ENCODE measurements at places on chromosomes 6 and 20.
A peak's percentile ranks its signal among the peaks of the same experiment; 100 is the strongest.

DNA sequence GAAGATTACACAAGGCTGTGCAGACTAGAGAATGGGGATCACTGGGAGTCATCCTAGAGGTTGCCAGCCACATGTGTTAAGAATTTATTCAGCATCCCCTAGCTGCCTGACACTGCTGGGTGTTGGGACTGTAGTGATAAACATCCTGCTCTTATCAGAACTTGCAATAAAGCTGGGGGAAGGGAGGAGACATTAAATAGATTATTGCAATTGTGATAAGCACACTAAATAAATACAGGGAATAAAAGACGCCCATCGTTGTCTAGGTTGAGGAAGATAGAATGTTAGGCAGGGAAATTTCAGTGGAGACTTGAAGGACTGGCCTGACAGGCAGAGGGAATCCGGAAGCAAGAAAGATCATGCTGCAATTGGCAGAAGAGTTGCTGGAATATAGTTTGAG lies 33.2 kb upstream of the TRAM2 start:
- no peak for DNase-seq

DNA sequence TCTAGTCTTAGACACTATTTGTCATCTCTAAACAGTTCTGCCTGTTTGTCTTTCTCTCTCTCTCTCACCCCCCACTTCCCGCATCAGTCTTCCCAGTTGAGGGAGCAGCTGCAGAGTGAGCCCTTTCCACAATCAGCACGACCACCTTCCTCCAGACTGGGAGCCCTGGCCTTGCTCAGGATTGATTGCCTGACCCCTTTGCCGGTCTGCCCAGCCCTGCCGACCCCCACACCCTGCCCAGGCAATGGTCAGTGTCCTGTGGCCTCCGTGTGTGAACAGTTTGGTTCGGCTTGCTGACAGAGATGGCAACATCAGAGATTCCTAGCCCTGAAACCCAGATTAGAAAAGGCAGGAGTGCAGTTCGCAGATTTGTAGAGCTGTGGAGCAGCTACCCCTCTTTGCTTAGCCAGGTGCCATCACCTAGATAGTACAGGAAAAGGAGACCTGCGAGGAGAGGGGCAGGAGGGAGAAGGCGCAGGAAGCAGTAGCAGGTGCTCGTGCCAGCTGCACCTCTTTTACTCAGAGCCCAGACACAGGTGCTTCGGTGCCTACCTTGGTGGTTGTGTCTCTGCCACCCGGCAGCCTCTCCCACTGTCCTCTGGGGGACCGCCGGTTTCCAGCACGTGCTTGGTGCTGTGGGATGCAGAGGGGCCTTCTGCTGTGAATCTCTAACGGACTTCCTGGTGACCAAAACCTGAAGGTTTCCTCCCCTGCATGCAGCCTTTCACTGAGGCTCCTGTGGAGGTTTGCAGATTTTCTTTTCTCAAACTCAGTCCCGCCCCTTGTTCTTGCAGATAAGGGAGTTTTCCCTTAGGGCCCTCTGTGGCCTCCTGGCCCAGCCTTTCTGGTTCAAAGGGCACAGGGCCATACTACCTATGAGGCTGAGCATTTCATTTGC lies 92.4 kb downstream of the SCML4 start:
- peak; percentile 78 for DNase-seq

DNA sequence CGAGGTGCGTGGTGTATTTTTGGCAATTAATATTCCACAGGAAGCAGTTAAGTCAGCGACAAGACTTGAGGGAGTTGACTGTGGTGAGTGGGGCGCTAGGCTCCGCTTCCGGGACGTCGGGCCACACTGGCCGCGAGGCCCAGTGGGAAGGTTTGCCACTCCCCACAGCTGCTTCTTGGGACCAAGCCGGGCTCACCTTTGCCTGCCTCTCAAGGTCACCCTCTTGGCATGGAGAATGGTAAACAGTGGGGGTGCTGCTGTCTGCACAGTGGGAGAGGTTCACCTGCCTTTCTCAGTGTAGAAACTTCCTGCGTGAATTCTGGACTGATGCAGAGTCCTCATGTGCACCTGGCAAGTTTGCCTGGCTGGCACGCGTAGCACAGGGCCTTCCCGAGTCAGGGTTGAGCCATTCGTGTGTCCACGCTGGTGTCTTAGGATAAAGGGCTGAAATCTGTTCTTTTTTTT lies 6.4 kb downstream of the OSBPL2 start:
- no peak for DNase-seq

DNA sequence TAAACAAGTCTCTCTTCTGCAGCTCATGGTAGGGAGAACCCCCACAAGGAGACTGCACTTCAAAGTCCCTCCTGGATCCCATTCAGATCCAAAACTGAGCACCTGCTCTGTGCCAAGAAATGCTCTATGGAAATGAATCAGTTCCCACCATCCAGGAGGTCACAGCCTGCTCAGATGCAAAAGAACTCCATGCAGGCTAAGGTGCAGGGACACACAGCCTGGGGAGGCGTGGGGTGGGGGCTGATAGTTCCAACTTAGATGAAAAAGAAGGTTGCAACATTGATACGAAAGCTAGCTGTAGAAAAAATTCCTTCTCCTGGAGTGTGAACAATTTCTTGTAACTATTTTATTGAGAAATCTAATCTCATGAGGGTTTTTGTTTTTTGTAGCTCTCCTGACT lies 111.0 kb upstream of the TMEM170B start:
- DNase-seq, result no peak

DNA sequence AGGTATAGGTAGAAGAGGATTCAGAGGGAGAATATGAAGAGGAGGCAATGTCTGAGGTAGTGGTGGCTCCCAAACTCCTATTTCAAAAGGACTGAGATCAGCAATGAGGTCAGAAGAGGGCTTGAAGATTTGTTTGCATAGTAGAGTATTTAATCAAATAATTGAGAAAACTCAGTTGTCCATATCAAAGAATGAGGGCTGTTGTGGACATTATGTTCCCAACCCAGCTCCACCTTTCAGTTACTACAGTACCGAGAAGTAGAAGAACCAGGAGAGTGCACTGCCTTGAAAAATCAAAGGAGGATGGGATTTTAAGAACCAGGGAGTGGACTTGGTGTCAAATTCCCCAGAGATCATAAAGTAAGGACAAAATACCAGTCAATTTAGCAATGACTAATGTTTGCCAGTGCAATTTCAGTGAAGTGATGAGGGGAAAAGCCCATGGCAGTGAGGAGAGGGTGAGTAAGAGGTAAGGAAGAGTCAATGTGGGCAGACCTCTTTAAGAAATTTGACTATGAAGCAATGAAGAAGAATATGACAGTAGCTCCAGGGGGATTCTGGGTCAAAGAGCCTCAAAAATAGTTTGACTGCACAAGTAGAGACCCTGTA lies 382.4 kb downstream of the PKHD1 start:
- no peak for DNase-seq

GRCh38 chr20:58740356-58741308 lies 48.0 kb downstream of the NPEPL1 start:
- peak; percentile 38 for DNase-seq

GRCh38 chr20:58099956-58100730 lies 128.3 kb downstream of the ANKRD60 start:
- peak; percentile 38 for DNase-seq

GRCh38 chr6:13319891-13320564 lies 8.3 kb downstream of the TBC1D7 start:
- DNase-seq, result no peak

DNA sequence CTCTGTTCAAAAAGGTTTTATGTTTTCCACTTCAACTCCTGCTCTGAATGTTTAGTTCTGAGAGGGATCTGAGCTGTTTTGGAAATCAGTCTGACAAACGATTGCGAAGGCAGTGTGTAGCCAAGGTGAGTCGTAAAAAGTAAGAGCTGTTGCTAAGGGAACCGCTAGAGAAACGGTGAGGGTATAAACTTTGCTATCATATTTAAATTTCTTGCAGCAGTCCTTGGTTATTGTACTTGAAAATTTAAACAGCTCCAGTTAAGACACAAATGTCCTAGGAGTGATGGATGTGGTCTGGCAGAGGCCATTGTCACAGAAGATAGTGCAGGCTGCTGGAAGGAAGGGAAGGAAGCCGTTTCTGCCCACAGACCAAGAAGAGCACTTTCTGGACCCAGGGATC lies 64.9 kb upstream of the CITED2 start:
- DNase-seq, result no peak

DNA sequence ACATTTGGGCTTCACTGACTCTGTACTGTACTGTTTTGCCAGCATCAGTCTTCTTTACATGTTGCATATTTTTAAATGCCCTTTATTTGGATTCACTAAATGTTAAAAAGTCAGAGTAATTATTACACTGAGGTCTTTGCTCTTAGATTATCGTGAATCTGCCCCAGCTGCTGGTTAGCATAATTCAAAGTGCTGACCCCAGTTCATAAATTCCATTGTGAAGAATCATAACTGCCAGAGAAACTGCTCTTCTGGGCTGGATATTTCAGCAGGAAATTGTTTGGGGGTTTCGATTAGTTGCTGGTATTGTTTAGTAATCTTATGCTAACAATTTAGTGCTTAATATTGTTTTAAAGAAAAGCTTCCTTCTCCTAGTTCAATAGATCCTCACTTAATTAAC lies 682.1 kb upstream of the MAP3K7 start:
- DNase-seq, result no peak

DNA sequence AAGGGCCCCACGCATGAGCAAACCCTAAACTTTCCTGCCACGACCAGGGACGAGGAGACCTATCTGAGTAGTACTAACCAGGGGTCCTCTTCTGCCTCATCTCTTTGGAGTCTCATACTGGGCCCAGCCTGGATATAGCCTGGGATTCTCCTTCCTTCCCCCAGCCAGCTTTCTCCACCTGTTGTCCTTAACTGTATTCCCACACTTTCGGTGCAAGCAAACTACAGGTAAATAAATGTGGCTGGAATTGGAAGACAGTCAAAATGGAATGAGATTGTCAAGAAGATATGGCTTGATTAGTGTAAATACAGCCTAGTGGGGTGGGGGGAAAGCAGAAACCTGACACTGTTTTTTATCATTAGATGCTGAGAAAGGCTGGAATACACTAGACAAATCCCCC lies 23.5 kb upstream of the LY86 start:
- no peak for DNase-seq

- DNase-seq, result no peak
These were observed 1.8 kb downstream of the PCSK2 start for GRCh38 chr20:17228624-17229061.

- DNase-seq, result no peak
These were observed 71.4 kb upstream of the SHLD1 start for GRCh38 chr20:5678777-5679176.

- no peak for DNase-seq
These were observed 402.2 kb downstream of the GJA1 start for GRCh38 chr6:121837545-121838229.

DNA sequence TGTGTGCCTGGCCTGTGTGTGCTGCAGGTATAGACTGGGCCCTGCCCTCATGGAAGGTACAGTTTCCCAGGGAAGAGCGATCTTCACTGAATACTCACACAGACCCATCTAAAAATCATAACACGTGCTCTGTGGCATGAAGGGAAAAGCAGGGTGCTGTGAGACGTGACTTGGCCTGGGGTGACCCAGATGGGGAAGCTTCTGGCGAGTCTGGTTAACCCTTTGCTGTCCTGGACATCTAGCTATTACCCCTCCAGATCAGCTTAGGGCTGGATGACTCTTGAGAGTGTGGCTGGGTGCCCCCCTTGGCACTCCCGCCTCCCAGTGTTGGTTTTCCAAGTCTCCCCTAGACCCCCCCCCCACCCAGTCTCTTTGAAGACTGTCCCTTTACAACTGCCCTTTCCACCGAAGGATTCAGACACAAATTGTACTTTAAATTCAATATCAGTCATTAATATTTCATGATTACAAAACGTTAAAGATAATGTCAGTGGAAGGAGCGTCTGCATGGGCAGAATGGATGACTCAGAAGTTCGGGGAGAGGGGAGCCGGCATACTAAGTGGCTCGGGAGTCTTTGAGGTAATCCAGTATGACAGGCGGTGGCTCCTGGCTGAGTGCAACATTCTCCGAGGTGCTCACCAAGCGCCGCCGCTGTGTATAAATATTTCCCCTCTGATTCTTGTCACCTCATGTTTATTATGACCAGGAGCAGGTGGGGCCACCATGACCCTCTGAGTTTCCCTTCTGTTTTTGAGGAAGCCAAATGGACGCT lies 77.3 kb downstream of the CD40 start:
- DNase-seq, result no peak

GRCh38 chr6:31928672-31928939 lies 1.1 kb downstream of the C2 start:
- DNase-seq, result no peak

DNA sequence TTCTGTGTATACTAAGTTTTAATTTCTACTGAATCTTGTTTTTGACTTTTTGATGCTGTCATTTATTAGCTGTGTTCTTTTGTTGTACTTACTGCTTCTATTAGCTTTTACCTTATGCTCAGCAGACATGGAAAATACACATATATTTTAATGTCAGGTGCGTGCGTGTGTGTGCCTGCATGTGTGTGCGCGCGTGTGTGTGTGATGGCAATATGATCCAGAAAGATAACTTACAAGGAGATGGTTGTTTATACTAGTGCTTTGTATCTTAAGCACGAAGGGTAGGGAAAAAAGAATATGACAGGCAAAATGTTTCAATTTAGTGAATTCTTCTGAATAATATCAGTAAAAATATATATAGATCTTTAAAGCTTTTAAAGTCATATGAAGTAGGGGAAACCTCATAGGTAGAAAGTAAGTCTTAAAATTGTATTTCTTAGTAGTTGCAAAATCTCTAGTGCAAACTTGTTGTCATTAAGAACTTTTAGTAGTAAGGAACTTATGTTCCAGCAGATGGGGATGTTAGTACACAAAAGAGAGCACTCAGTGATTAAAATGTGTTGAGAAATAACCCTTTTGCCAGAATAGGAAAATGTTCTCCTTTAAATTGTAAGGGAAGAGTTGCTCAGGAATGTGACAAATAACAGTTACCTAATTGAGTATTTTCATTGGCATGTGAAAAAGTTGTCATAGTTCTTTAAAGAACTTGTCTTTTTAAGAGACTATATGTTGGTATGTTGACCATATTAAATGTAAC lies 13.2 kb downstream of the QKI start:
- DNase-seq, result no peak

- DNase-seq, result no peak
These were observed 104.1 kb upstream of the BMP5 start for GRCh38 chr6:55979526-55979925.

- DNase-seq, result peak; percentile 26
These were observed 57.8 kb downstream of the PHACTR3 start for GRCh38 chr20:59662161-59662560.

DNA sequence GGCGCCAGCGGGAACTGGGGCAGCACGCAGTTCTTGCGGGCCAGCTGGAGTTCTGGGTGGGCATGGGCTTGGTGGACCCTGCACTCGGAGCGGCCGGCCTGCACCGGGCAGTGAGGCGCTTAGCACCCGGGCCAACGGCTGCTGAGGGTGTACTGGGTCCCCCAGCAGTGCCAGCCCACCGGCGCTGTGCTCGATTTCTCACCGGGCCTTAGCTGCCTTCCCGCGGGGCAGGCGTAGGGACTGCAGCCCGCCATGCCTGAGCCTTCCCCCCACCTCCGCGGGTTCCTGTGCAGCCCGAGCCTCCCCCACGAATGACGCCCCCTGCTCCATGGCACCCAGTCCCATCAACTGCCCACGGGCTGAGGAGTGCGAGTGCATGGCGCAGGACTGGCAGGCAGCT lies 168.8 kb downstream of the CD24 start:
- DNase-seq, result no peak
